Putamen (tissue), 1 donor: ENCODE measurements at places on chromosomes 2 and 18.
A peak's percentile ranks its signal among the peaks of the same experiment; 100 is the strongest.

- DNase-seq = no peak
Observed at GRCh38 chr18:64288432-64288831, 139.5 kb upstream of the LINC00305 start.

- DNase-seq = no peak
Observed at GRCh38 chr18:35278085-35278484, 11.9 kb downstream of the ZSCAN30 start.

DNA sequence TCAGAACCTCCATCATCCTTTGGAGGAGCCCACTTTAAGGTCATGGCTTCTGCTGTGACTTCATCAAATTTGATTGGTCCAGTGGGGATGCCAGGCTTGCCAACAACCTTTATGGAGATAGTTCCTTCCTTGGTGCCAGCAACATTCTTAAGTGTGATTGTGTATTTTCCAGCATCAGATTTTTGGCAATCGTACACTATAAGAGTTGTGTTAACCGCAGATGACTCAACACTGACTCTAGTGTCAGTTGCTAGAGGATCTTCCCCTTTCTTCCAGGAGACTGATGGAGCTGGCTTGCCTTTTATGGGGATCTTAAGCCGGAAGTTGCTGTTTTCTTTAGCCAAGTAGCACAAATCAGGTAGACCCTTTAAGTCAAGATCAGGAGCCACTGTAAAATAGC lies 98.7 kb downstream of the PLEKHA3 start:
- DNase-seq = no peak

- no peak for DNase-seq
Observed at GRCh38 chr2:240595381-240596079, 9.0 kb downstream of the CAPN10 start.

GRCh38 chr2:7639476-7639875 lies 722.3 kb downstream of the RNF144A start:
- no peak for DNase-seq

DNA sequence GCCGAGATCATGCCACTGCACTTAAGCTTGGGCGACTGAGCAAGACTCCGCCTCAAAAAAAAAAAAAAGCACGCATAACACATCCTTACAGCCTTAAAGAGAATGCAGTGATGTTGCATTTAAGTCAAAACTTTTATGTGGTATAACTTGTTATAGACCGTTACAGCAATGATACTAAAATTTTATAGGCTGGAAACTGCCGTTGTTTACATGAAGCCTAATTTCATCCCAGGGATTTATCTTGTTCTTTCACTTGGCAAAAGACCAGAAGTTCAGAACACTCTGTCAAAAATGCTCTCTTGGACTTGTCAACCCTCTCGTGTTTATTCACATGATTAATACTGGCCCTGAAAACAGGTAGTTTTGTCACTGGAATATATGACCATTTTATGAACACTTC lies 7.4 kb downstream of the GNAL start:
- no peak for DNase-seq

DNA sequence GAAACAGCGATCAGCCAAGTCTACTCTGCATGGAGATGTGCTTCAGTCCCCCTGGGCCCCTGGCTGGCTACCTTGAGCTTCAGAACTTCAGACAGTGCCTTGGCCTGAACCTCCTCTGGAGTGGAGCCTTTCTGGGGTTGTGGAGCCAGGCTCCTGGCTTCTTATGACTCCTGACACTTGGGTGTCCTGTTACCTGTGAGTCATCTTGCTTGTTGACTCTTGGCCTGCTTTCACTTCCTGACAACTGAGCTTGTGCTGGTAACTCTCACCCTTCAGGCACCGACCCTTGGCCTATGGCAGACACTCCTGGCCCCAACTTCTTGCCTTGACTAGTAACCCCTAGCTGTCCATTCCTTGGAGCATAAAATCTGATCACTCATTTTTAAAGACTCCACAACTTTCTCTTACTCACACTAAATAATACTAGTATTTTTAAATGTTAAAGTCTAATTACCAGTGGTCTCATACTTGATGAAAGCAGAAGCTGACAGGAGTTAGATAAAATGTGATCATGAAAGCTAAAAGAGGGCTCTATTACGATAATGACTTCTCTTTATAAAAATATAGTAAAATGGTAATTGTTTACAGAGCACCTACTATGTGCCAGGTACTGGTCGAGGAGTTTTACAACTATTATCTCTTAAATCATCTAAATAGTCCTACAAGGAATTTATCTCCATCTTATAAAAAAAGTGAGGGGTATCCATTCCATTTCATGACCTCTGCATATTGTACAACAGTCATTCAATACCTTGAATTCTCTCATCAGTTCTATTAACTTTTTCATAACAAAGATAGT lies 46.3 kb upstream of the VIT start:
- no peak for DNase-seq

- no peak for DNase-seq
Observed at GRCh38 chr2:24626131-24626530, 135.1 kb downstream of the NCOA1 start.

- no peak for DNase-seq
Observed at GRCh38 chr2:7053650-7054265, 136.5 kb downstream of the RNF144A start.

GRCh38 chr18:10378688-10379420 lies 75.6 kb upstream of the APCDD1 start:
- DNase-seq = no peak

- no peak for DNase-seq
Observed at GRCh38 chr2:46699934-46700256, 215.7 kb downstream of the MCFD2 start.

DNA sequence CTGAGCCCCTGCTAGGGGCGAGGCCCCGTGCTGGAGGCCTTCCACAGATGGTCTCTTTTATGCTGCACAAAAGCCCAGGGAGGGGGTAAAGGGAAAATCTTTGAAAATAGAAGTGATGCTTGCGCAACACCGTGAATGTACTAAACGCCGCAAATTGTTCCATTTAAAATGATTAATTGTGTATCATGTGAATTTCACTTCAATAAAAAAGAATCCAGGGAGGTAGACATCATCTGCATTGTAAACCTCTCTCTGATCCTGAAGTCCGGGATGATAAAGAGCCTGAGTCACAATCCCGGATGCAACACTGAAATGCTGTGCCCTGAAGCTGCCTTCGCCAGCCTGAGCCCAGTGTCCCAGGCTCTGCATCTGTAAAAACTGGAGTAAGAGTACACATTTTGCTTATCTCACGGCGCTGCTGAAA lies 107.7 kb upstream of the PPP1CB start:
- DNase-seq = no peak

- DNase-seq = no peak
Observed at GRCh38 chr2:41364842-41365241, 683.0 kb upstream of the PKDCC start.

DNA sequence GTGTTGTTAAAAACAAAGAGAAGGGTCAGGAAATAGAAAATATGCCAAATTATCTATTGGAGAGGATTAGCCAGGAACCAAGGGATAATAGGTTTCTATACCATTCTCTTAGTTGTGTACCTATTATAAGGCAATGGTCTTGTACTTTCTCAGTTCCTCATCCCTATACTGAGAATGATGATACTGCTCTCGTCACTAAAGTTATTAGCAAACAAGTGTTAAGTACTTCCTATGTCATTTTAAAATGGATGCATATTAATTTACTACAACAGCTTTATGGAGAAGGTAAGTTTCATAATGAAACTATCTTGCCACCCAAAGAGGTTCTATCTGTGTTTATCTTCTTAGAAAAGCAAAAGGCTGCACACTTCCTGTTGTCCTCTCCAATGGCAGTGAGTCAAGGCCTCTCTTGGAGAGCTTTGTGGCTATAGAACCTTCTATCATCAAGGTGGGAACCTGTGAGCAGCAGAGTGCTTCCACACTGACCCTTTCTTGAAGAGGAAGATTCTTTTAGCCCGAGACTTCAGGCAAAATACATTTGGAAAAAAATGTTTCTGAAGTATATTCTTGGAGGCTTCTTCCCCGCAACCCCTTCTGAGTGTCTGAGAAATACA lies 460.7 kb upstream of the FANCL start:
- DNase-seq = no peak

DNA sequence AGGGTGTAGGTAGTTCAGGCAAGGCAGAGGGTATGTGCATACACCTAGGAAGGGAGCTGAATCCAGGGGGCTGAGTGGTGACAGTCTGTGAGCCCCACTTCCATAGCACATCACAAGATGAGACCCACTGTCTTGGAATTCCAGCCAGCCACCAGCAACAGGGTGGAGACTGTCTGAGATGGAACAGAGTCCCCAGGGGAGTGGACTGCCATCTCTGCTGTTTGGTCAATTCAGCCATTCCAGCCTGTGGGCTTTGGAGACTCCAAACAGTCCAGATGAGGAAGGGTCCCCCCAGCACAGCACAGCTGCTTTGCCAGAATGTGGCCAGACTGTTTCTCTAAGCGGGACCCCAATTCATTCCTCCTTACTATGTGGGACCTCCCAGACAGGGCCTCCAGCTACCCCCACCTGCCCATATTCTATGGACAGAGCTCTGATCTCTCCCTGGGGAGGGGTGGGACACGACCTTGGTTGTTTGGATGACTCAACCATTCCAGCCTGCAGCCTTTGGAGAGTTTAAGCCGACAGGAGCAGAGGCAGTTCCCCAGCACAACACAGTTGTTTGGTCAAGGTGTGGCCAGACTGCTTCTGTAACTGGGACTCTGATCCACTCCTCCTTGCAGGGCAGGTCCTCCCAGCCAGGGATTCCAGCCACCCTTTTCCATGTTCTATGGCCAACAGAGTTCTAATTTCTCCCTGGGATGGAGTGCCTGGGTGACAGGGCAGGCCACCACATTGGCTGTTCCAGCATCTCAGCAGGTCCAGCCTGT lies 178.0 kb downstream of the RND3 start:
- no peak for DNase-seq

DNA sequence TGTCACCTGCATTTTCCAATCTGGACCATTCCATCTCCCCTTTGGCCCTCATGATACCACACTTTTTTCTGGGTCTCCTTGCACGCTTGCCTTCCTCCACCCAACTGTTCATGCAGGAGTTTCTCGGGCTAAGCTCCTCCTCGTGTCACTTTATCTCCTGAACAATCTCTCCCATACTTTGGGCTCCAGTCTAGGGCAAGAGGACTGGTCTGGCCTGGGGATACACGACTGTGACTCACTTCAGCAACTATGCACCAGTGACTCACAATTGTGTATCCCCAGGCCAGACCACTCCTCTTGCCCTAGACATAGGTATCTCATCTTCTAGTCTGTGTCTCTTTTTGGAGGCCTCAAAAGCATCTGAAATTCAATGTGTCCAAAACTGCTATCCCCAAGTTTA lies 149.4 kb upstream of the PTPRM start:
- no peak for DNase-seq

- DNase-seq = no peak
Observed at GRCh38 chr18:40613721-40614120, 1341.3 kb upstream of the PIK3C3 start.

- no peak for DNase-seq
Observed at GRCh38 chr2:67108231-67108630, 288.9 kb upstream of the ETAA1 start.

DNA sequence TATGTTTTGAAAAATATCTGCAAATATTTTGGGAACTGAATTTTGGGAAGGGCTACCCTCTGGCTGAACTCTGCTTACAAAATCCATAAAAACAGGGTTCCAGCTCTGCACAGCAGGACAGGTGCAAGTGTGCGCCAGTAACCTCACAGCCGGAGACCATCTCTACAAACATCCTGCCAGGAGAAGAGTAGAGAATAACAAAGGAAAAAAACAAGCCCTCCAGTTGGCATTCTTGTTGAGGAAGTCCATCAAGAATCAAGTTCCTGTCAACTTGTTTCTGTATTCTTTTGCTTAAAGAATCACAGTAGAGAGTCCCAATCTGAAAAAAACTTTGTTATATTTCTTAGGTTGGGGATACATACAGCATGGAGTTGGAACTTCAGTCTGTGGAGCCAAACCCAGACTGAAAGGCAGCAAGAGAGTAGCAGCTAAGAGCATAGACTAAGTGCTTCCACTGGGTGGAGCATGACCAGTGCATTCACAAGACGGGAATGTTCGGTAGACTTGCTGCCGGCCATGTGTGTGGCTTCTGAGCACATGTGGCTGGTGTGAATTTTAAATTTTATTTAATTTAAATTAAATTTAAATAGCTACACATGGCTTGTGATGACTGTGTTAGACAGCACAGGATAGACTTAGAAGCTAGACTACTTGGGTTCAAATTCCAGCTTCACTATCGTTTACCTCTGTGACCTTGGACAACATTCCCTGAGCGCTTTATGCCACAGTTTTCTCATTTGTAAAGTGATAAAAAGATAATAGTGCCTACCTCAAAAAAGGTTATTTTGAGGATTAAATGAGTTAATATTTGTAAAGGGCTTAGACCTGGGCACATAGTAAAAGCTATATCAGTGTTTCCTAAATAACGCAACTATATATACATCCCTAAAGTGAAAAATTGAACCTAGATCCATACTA lies 41.9 kb downstream of the SPTBN1 start:
- DNase-seq = peak; percentile 38
